Chondrocyte (in vitro differentiated cells): ENCODE measurements at places on chromosomes 6 and 20. TPM values are rescaled to one million over a fixed set of nuclear protein-coding genes. Genes with fewer than 3 reads are reported as not detected.

Gene RUNX2
- total RNA-seq: 12.2 to 20.4 TPM (median 14.0 TPM) in 3 replicates

- no peak for DNase-seq
Observed at GRCh38 chr6:36596356-36596755, 2.2 kb downstream of the SRSF3 start.

DNA sequence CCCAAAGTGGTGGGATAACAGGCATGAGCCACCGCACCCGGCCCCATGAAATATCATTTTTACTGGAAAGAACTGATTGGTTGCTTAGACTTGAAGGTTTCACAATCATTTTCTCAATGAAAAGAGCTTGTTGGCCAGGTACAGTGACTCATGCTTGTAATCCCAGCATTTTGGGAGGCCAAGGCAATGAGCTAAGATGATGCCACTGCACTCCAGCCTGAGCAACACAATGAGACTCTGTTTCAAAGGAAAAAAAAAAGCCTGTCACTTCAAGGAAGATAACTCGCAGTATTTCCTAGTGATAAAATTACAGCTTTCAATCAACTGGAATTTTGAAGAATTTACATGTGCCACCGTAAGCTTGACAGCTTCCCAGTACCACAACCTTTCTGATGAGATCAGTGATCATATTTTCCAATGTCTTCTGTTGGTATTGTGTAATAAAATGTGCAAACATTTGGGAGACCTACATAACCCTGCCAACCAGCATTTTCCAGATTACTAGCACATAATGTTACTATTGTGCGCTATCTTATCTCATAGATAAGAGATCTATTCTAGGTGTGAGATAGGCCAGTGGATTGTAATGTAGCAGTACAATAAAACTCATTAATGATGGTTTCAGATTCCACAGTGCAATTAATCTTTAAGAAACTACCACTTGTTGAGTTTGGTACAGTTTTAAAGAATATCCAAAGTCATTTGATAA, 7.2 kb downstream of the PNLDC1 start:
- DNase-seq: no peak

DNA sequence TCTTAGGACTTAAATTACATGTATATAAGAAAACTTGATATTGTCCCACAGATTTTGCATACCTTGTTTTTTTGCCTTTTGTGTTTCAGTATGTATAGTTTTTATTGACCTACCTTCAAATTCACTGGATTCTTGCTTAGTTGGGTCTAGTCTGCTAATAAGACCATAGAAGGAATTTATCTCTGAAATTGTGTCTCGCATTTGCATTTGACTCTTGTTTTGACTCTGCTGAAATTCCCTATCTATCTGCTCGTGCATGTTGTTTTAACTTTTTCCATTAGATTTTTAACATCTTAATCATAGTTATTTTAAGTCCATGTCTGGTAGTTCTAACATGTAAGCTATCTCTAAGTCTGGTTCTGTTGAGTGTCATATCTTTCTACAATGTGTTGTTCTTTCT, 163.9 kb downstream of the SCP2D1 start:
- DNase-seq: no peak

Gene EPHA7
- 55.4 to 83.5 TPM (median 55.4 TPM) in 3 replicates for total RNA-seq

GRCh38 chr6:124433387-124434160, 528.7 kb upstream of the RNF217 start:
- no peak for DNase-seq

GRCh38 chr6:167849846-167850459, 23.2 kb downstream of the AFDN start:
- DNase-seq: no peak

Gene RIPPLY2
- total RNA-seq: not detected in 3 replicates

Gene IER3
- 332 to 354 TPM (median 333 TPM) in 3 replicates for total RNA-seq

Gene RAET1G
- 0.51 to 0.60 TPM (median 0.54 TPM) in 3 replicates for total RNA-seq
